ENCODE measurements at places on chromosomes 5 and 9. TPM values are rescaled to one million over a fixed set of nuclear protein-coding genes. Genes with fewer than 3 reads are reported as not detected.

- DNase-seq = no peak
Measured at GRCh38 chr5:9954869-9955268, 294.8 kb downstream of the ATPSCKMT start.

DNA sequence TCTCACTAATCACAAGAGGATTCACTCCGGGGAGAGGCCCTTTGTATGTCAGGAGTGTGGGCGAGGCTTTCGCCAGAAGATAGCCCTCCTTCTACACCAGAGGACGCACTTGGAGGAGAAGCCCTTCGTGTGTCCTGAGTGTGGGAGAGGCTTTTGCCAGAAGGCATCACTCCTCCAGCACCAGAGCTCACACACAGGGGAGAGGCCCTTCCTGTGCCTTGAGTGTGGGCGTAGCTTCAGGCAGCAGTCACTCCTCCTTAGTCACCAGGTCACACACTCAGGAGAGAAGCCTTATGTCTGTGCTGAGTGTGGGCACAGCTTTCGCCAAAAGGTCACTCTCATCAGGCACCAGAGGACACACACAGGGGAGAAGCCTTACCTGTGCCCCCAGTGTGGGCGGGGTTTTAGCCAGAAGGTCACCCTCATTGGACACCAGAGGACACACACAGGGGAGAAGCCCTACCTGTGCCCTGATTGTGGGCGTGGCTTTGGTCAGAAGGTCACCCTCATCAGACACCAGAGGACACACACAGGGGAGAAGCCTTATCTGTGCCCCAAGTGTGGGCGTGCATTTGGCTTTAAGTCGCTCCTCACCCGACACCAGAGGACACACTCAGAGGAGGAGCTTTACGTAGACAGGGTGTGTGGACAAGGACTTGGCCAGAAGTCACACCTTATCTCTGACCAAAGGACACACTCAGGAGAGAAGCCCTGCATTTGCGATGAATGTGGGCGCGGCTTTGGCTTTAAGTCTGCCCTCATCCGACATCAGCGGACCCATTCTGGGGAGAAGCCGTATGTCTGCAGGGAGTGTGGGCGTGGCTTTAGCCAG, 27.8 kb downstream of the NUTM2F start:
- no peak for DNase-seq

- DNase-seq = no peak
Measured at GRCh38 chr9:29697011-29697410, 2123.7 kb upstream of the C9orf72 start.

GRCh38 chr5:132825033-132825833, 5.2 kb downstream of the SHROOM1 start:
- DNase-seq = no peak

- no peak for DNase-seq
Measured at GRCh38 chr9:135066291-135066690, 21.2 kb upstream of the OLFM1 start.

GRCh38 chr9:14902561-14902960, 7.7 kb downstream of the FREM1 start:
- no peak for DNase-seq

DNA sequence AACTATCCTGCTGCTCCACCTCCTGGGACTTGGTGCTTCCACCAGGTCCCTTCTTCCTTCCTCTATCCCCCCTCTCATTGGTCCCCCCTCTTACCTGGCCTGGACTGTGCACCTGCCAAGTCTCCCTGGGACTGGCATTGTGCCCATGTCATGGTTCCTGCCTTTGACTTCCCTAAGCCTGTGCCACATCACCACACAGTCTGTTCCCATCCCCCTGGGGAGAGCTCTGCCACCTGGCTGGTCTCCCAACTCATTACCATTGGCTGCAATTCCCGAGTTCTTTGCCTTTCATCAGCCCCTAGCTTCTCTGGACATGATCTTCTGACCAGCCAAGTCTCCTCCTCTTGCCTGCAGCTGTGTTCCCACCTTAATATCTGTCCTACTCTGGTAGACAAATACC, 180.3 kb downstream of the SREK1 start:
- no peak for DNase-seq

DNA sequence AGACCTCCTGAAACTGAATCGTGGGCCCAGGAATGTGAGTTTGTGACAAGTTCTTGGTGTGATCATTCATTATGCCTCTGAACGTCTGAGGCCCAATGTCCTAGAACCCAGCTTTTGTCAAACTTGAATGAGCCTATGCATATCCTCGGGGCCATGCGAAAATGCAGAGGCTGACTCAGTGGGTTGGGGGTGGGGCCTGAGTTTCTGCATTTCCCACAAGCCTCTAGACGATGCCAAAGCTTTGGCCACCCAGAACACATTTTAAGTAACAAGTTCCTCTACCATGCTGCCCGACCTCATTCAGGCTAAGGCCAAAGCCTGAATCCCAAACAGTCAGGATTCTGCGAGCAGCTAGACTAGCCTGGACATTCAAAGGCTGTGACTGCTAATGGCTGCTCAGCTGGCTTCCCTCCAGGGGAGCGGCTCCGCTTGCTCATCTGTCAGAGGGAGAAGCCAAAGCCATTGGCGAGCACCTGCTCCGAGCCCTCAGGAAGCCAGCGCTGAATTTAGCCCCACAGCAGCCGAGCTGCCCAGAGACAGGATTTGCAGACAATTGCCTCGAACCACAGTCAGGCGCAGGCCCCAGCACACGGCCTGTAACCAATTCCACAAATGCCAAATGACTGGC, 177.5 kb downstream of the ZDHHC21 start:
- peak; percentile 10 for DNase-seq

DNA sequence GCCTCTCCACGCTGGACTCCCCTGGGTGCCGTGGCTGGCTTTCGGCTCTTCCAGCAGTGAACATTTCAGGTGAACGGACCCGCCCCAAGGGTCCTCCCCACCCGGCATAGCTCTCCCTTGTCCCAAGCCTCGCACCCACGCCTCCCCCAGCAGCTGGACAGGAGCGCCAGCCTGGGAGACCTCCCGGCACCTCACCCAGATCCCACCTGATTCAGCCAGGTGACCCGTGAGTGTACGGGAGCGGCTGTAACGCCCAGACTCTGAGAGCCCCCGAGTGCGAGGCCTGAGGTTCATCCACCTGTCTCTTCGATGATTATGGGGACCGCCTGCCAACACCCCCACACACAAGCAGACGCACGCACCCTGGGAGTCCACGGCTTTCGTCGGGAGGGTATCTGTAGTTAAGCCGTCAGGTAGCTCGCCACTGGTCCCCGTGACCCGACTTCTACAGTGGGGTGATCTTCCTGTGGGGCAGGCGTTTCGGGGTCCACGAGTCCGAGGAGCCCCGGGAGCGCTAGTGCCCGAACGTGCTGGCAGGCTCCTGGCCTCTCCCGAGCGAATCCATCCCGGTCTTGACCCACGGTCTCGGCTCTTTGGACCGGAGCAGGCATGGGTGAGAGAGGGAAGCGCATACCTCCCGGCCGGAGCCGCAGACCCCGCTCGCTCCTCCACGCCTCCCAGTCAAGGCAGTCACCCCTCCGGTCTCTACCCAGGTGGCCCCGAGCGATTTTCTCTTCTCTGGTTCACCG, 14.9 kb downstream of the TRIM7 start:
- DNase-seq = peak; percentile 26

GRCh38 chr5:18395126-18396110, 761.2 kb downstream of the TAF11L14 start:
- no peak for DNase-seq

Gene CXCL14
- 0.09 TPM for total RNA-seq

Gene TAS2R1
- not detected for total RNA-seq

Gene CCDC152
- 0.51 TPM for total RNA-seq

Gene SLC36A3
- not detected for total RNA-seq

Gene HOMER1
- total RNA-seq = 13.4 TPM

Gene FOXD4L3
- not detected for total RNA-seq

Gene DRD1
- not detected for total RNA-seq

Gene CARD6
- 39.6 TPM for total RNA-seq

Gene AIF1L
- total RNA-seq = 26.4 TPM

Gene ADAMTSL1
- 6.0 TPM for total RNA-seq
